Astrocyte (in vitro differentiated cells and primary cell): ENCODE measurements at places on chromosomes 1 and 21.

- H3K27me3 ChIP-seq, result no peaks in the 10 kb centered on the region
- H3K27ac ChIP-seq, result no peak overlapping the region
- no peak overlapping the region for H3K4me3 ChIP-seq
- DNase-seq, result no peak
- H3K4me1 ChIP-seq, result no peaks in the 10 kb centered on the region
- H3K36me3 ChIP-seq, result no peaks in the 10 kb centered on the region
Observed at GRCh38 chr1:208577381-208577905, 333.3 kb upstream of the PLXNA2 start.

DNA sequence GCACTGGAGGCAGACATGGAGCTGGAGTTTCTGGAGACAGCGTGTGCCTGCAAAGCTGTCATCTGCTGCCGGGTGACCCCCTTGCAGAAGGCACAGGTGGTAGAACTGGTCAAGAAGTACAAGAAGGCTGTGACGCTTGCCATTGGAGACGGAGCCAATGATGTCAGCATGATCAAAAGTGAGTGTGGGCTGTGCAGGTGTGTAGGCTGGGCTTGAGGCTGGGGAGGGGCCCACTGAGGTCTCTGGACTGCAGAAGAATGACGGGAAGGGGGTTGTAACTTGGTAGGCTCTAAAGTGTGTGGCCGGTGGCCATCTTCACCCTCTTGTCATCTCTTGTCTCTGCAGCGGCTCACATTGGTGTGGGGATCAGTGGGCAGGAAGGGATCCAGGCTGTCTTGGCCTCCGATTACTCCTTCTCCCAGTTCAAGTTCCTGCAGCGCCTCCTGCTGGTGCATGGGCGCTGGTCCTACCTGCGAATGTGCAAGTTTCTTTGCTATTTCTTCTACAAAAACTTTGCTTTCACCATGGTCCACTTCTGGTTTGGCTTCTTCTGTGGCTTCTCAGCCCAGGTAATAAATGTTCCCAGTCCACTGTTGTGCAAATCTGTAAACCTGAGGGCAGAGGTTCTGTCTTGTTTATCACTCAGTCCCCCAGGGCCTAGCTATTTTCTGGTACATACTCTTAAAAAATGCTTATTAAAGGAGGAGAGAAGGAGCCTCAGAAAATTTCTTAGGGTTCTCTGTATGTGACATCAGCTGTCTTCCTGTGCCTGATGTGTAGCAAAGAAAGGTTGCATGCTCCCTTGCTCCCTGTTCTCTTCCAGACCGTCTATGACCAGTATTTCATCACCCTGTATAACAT, 19.9 kb downstream of the ATP8B2 start:
- no peak overlapping the region for H3K4me3 ChIP-seq
- H3K27ac ChIP-seq, result no peak overlapping the region
- peaks cover 56% of the 10 kb centered on the region for H3K36me3 ChIP-seq
- no peaks in the 10 kb centered on the region for H3K4me1 ChIP-seq
- H3K27me3 ChIP-seq, result no peaks in the 10 kb centered on the region
- DNase-seq, result no peak

- H3K4me3 ChIP-seq, result no peak overlapping the region
- no peaks in the 10 kb centered on the region for H3K36me3 ChIP-seq
- DNase-seq, result no peak
- no peaks in the 10 kb centered on the region for H3K4me1 ChIP-seq
- no peaks in the 10 kb centered on the region for H3K27me3 ChIP-seq
- no peak overlapping the region for H3K27ac ChIP-seq
Observed at GRCh38 chr1:160618327-160618726, 28.5 kb downstream of the SLAMF1 start.

GRCh38 chr21:29315131-29315749, 16.5 kb downstream of the BACH1 start:
- peak; percentile 9 for DNase-seq
- H3K36me3 ChIP-seq, result peaks cover 12% of the 10 kb centered on the region
- H3K27me3 ChIP-seq, result no peaks in the 10 kb centered on the region
- no peak overlapping the region for H3K27ac ChIP-seq
- no peak overlapping the region for H3K4me3 ChIP-seq

GRCh38 chr1:3668585-3669300, 16.4 kb downstream of the TP73 start:
- no peak overlapping the region for H3K4me3 ChIP-seq
- peaks cover 6% of the 10 kb centered on the region for H3K4me1 ChIP-seq

- no peaks in the 10 kb centered on the region for H3K27me3 ChIP-seq
- H3K27ac ChIP-seq, result no peak overlapping the region
- DNase-seq, result no peak
- no peak overlapping the region for H3K4me3 ChIP-seq
Observed at GRCh38 chr1:239478069-239478468, 91.7 kb downstream of the CHRM3 start.

- H3K36me3 ChIP-seq, result no peaks in the 10 kb centered on the region
- peaks cover 16% of the 10 kb centered on the region for H3K27me3 ChIP-seq
- H3K4me3 ChIP-seq, result no peak overlapping the region
- no peak overlapping the region for H3K27ac ChIP-seq
Observed at GRCh38 chr1:32876341-32877210, 5.9 kb upstream of the FNDC5 start.

GRCh38 chr1:162088281-162088969, 18.9 kb downstream of the NOS1AP start:
- H3K36me3 ChIP-seq, result no peaks in the 10 kb centered on the region
- no peak for DNase-seq
- H3K27me3 ChIP-seq, result no peaks in the 10 kb centered on the region
- no peak overlapping the region for H3K4me3 ChIP-seq
- no peak overlapping the region for H3K27ac ChIP-seq

DNA sequence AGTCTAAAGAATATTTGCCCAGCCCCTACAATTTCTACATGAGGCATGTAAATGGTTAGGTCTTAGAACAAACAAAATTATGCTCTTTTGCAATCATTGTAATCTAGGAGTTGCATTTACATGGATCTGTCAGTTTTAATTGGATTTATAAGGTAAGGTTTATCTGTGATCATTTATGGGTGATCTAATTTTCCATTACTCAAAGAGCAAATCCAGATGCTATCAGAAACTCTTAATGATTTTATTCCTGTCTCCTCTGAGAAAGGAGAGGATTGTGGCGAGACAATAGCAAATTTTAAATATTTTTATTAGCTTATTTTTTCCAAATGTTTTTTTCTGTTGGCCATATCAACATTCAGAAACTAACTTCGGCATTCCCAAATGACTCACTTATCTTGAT, 14.2 kb upstream of the NEGR1 start:
- H3K27ac ChIP-seq, result no peak overlapping the region
- no peaks in the 10 kb centered on the region for H3K36me3 ChIP-seq
- H3K4me3 ChIP-seq, result no peak overlapping the region
- H3K27me3 ChIP-seq, result no peaks in the 10 kb centered on the region

DNA sequence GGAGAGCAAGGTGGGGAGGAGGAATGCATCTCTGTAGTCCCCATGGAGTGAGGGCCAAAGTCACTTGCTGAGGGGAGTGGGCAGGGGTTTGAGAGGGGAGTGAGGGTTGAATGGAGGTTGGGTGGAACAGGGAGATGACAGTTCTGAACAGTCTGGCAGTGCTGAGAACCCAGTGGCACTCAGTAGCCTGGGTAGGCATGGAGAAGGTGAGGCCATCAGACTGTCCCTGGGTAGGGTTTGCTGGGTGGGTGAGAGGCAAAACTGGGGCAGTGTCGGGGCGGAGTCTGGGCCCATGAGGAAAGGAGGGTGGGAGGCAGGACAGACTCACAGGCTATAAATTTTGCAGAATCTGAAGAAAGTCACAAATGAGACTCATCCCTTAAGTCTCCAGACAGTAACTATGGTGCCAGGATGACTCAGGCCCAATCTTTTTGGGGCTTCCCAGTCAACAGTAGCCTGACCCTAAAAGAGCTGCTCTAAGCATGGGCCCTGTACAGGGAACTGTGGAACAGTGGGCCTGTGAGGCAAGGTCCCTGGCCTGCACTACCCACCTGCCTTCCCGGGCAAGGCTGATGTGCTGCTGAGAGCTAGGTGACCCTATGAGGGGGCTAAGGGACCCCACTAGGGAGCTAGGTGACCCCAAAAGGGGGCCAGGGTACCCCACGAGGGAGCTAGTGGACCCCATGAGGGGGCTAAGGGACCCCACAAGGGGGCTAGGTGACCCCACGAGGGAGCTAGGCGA, 51.0 kb upstream of the DMRTB1 start:
- peaks cover 18% of the 10 kb centered on the region for H3K27me3 ChIP-seq

DNA sequence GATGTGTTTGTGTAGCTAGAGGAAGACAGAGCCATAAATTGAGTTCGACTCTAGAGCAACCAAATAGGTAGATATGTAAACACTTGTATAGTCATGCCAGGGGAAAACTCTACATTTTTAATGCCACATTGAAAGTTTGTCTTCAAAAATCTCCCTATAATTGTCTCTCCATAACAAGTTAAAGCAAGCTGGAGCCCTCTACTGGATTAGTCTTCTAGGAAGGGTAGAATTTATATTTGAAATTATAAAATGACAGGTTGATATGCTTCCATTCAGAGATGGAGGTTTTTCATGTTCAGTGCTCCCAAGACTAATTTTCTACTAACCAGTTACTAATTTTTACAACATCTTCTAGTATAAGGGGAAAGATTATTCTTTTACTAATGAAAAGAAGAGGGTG, 13.1 kb upstream of the COL24A1 start:
- no peaks in the 10 kb centered on the region for H3K4me1 ChIP-seq
- no peaks in the 10 kb centered on the region for H3K27me3 ChIP-seq
- no peak overlapping the region for H3K27ac ChIP-seq
- no peak for DNase-seq
- H3K4me3 ChIP-seq, result no peak overlapping the region
- H3K36me3 ChIP-seq, result no peaks in the 10 kb centered on the region

GRCh38 chr1:164768619-164769018, 209.6 kb downstream of the PBX1 start:
- no peak overlapping the region for H3K4me3 ChIP-seq
- no peaks in the 10 kb centered on the region for H3K27me3 ChIP-seq
- DNase-seq, result peak; percentile 19
- H3K4me1 ChIP-seq, result peaks cover 69% of the 10 kb centered on the region
- no peak overlapping the region for H3K27ac ChIP-seq

DNA sequence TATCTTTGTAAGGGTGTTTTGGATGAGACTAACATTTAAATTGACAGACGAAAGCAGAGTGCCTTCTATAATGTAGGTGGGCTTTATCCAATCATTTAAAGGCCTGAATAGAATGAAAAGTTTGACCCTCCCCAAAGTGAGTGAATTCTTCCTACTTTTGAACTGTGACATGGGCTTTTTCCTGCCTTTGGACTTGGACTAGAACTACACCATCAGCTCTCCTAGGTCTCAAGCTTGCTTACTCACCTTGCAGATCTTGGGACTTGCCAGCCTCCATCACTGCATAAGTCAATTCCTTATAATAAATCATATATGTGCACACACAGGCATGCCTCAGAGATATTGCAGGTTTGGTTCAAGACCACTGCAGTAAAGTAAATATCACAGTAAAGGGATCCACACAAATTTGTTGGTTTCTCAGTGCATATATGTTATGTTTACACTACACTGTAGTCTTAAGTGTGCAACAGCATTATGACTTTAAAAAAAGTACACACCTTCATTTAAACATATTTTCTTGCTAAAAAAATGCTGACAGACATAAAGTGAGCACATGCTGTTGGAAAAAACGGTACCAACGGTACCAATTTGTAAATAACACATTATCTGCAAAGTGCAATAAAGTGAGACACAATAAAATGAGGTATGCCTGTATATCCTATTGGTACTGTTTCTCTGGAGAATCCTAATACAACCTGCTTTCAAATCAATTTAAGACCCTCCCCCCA, 51.6 kb upstream of the ATF3 start:
- no peak for DNase-seq
